Bronchial epithelial cell (primary cell): ENCODE measurements at places on chromosomes 1 and 21.

- peak; percentile 40 for DNase-seq
Measured at GRCh38 chr1:79190074-79190473, 183.5 kb upstream of the ADGRL4 start.

GRCh38 chr1:107793896-107794453 lies 171.0 kb downstream of the VAV3 start:
- DNase-seq, result no peak

- no peak for DNase-seq
Measured at GRCh38 chr21:33767236-33767635, 124.9 kb downstream of the ITSN1 start.

- peak; percentile 98 for DNase-seq
Measured at GRCh38 chr21:31629972-31630711, 29.4 kb upstream of the SOD1 start.

DNA sequence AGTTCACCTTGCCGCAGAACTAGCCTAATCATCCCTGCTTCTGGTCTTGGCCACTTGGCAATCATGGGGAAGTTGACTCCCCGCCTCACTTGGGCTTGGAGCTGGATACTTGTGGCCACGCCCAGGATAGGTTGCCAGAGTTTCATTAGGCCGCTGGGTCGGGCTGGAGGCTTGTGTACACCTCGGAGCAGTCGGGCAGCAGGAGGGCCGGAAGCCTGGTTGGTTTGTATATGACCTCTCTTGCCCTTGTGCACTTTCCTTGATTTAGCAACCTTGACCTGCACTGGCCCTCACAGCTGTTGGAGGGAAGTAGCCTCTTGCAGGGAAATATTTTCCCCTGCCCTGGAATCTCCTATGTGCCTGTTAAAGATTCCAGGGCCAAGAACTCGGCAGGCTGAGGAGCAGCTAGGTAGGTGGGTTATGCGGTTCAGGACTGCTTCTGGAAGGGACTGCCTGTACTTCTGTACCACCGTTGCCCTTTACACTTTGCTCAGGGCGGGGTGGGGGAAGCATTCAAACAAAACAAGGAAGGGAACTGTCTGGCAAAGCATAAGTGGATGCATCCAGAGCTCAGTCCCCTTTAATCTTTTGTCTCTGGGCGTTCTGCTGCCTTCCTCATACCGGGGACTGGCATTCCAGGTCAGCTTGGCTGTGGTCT lies 83.5 kb downstream of the UCK2 start:
- no peak for DNase-seq

DNA sequence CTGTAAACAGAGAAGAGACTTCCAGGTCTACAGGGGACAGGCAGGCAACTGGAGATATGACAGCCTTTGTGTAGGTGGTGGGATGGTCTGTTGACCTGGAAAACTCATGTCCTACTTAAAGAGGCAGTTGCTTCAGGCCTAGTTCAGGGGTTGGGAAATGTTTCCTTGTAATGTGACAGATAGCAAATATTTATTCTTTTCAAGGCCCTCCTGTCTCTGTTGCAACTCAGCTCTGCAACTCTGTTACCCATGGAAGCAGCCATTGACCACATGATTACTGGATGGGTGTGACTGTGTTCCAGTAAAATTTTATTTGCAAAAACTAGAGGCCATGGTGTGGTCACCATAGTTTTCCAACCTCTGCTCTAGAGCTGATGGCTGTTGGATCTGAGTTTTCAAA lies 341.9 kb downstream of the PTBP2 start:
- DNase-seq, result peak; percentile 31

GRCh38 chr1:46510998-46511365 lies 21.3 kb downstream of the DMBX1 start:
- no peak for DNase-seq

DNA sequence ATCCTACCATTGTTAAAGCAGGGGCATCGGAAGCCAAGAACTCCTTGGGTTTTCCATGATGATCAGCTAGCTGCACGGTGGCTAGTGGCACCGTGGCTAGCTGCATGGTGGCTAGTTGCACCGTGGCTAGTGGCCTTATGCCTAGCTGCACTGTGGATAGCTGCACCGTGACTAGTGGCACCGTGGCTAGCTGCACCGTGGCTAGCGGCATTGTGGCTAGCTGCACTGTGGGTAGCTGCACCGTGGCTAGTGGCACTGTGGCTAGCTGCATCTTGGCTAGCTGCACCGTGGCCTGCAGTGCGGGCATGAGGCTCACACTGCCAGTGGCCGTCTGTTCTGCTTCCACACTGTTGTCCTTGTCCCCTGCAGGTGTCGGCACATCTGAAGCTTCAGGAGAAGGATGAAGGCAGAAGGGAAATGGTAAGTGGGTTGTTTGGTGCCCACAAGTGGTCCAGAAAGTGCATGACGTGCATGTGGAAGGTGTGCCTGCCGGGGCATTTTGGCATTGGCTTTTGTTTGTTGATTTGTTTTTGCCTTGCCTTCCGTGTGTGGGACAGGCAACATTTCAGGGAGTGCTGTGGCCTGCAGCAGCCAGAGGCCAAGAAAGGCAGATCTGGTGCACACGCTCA lies 38.6 kb downstream of the TFF3 start:
- no peak for DNase-seq

DNA sequence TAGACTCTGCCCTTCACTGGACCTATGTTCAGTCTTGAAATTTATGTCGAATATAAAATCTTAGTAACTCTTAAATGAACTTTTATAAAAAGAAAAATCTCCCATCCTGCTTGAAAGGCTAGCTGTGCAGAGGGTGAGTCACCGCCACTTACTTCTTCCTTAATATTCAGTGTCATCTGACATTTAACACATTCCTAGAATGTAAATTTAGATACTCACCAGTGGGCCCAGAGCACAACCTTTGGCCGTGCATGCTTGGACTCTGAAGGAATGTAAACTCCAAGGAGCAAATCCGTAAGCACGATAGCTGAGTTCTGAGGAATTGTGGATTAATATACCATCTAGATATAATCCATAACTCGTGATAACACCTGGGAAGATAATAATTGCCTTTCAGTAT lies 403.3 kb downstream of the KCTD3 start:
- DNase-seq, result no peak

DNA sequence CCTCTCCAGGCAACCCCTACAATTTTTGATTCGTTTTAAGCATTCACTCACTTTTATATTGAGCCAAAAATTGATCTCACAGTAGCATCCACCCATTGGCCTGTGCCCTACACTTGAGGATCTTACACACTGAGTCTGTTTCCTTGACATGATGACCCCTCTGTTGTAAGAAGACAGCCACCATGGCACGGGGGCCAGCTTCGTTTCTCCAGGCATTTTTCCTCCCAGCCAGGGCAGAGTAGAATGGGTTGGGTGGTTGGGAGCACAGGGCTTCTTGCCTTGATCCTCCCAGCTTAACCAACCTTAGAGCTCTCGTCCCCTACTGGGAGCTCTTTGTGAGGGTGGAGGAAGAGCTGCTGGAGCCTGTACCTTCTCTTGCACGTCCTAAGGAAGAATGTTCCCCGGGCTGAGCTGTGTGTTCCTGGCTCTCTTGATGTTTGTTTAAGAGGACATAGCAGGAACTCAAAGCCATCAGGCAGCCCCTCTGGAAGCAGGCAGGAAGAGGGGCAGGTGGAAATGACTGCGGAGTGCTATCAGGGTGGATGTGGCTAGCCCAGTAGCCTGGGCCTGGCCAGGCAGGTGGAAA lies 213.2 kb upstream of the TMEM51 start:
- no peak for DNase-seq

- DNase-seq, result peak; percentile 90
Measured at GRCh38 chr21:27040738-27041469, 74.0 kb upstream of the ADAMTS5 start.

- no peak for DNase-seq
Measured at GRCh38 chr1:62723883-62724282, 35.7 kb upstream of the DOCK7 start.

GRCh38 chr1:66342707-66343106 lies 191.2 kb upstream of the SGIP1 start:
- no peak for DNase-seq

- DNase-seq, result peak; percentile 70
Measured at GRCh38 chr1:151475175-151475574, 15.9 kb upstream of the POGZ start.

DNA sequence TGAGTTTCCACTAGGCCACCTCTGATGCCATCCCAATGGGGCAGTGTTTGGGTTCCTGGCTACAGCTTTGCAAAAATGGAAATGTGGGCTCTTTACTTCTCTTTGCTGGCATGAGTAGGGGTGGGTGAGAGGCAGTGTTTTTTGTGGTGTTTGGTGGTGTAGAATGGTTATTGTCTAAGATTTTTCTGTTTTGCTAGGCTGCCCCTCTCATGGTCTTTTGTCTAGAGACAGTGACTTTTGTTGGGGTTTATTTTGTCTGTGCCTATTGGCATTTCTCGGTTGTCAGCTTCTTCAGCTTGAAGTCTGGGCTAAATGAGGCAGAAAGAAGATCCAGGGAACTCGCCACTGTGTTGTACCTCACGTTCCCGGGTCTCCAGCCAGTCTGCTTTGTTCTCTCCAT lies 112.1 kb downstream of the CENPF start:
- no peak for DNase-seq

DNA sequence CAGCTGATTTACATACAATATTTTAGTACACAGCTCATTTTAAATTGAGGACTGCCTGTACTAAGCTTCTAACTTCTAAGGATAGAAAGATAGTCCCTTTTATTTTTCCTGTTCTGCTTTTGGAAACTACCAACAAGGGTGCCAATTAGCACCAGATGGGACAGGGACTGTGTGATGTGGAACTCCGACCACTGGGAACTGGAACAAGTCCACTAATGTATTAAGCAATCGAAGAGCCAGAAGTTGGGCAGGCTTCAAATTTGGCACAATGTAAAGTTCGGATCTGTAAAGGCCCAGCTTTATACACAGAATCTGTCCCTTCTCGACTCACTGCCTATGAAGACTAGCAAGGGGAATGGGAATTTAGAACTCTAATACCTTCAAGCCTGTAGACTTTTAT lies 149.3 kb downstream of the ZC3H11B start:
- DNase-seq, result no peak

DNA sequence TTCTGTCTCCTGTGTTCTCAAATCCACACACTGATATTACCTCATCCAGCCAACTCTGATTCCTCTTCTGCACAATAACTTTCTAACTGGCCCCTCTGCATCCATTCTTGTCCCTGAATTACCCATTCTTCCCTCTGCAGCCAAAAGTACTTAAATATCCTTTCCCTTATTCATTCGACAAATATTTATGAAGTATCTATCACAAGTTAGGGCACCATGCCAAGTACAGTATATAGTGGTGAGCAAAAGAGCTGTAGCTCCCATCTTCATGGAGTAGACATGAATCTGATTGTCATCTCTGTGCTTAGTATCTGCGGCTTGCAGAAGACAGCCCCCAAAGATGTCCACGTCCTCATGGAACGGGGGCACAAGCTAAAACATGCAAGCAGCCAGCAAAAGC lies 316.8 kb downstream of the SETD4 start:
- DNase-seq, result peak; percentile 72

DNA sequence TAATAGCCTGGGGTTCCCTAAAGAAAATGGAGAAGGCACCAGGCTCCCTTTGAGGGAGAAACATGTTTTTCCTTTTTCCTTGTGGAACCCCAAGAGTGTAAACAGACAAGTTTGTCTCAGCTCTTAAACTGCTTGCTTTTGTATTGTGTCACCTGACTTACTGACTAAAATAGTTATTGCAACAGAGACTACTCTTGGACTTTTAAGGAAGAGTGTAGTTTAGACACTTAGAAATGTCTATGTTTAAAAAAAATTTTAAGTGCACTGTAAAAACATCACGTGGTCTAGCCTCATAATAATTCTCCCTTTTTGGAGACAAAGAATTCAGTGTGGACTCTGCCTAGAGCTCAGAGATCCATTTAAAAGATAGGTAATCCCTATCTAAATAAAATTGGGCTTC lies 141.1 kb downstream of the TRIM33 start:
- peak; percentile 13 for DNase-seq

DNA sequence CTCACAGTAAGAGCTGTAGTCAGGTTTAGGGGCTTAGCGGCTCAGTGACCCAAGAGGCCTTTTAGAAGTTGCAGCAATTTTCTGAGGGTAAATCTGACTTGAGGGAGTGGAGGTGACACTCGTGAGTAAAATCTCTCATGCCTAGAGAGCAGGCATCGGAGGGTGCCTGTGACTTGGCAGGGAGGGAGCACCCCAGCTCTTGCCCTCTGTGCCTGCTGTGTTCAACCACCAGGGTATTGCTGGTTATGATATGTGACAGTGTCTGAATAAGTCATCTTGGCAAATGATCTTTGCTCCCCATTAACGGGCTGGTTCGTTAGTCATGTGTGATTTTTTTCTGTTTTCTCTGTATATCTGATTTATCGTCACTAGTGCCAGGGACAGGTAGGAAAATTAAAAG lies 5.9 kb downstream of the MAN1C1 start:
- DNase-seq, result no peak

GRCh38 chr1:204383163-204383904 lies 23.6 kb upstream of the PLEKHA6 start:
- DNase-seq, result no peak

- DNase-seq, result no peak
Measured at GRCh38 chr1:83694449-83694848, 304.5 kb downstream of the TTLL7 start.

DNA sequence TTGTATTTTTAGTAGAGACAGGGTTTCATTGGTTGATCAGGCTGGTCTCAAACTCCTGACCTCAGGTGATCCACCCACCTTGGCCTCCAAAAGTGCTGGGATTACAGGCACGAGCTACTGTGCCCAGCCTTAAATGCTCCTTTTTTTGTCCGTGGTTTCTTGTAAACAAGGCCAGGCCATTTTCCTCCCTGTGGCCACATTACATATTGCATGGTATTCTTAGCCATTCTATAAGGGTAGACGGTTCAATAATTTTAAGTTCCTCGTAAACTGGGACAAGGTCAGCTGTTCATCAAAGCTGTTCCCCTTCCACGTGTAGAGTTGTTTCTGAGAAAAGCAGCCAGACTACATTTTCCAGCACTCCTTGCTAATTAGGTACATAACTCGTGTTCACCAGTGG lies 10.3 kb upstream of the LUZP1 start:
- peak; percentile 35 for DNase-seq

DNA sequence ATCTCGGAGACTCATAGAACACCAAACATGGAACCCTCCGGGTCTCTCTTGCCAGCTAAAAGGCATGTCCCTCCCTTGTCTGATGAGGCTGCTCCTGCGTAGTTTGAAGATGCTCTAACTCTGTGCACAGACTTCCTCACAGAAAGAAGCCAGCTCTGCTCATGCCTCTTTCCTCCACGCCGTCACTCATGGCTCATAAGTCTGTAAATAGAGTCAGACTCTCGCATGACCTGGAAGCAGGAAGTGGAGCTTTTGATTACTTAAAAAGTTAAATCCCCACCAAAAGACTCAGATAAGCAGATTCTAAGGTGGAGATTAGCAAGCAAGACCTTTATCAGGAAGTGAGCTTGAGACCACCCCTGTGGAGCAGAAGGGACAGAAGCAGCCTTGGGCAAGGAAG lies 171.6 kb downstream of the TRIM33 start:
- DNase-seq, result peak; percentile 5

- no peak for DNase-seq
Measured at GRCh38 chr1:215376544-215377264, 190.4 kb upstream of the KCTD3 start.

DNA sequence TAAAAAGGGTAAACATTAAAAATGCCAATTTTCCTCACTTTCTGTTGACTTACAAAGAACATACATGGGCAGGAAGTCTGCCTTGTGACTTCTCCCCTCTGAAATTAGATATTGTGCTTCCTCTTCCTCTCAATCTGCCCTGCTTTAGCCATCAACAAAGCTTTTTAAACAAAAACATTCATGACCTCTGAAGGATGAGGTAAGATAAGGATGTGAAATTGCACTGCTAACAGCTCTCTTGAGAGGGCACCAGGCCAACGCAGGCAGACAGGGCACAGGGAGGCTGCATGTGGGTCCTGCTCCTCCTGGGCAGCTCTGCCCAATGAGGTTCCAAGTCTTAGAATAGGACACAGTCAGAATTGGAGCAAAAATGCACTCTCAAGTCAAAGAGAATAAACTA lies 62.1 kb downstream of the DEGS1 start:
- no peak for DNase-seq
